LoVo (cell line): ENCODE measurements at places on chromosomes 7 and 10.

DNA sequence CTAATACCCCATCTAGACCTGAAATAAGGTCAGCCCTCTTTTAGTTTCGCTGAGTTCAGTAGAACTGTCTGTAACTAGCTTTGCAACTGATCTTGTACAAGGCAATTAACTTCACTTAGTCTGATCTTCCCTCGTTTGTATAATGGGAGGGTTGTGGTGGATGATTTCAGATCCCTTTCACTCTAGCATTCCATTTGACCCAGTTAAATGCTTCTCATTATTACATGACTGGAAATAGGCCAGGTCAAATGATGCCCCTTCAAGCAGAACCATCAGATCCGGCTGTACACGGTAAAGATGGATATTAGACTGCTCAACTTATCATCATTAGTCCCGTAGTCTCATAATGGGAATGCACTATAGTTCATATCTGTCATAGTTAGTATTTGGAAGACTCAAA is 1009.0 kb downstream of the LRMDA start:
- DNase-seq, result no peak

DNA sequence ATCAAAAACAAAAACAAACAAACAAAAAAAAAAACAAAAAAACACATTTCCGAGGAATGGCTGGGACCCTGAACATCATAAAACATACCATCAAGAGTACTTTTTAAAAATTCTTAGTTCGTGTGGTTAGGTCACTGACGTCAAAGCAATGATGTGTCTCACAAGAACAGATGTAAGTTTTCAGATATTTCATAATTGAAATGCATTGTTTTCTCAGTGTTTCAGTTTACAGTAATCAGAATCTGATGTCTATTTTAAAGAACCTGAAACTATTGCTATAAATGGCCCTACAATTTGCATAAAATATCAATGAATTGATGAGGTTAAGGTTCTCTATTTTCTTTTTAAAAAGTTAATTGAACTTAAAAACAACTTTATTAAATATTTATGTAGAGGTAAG is 103.7 kb upstream of the HGF start:
- no peak for DNase-seq

GRCh38 chr10:116255886-116256751 is 16.9 kb downstream of the GFRA1 start:
- no peak for DNase-seq

DNA sequence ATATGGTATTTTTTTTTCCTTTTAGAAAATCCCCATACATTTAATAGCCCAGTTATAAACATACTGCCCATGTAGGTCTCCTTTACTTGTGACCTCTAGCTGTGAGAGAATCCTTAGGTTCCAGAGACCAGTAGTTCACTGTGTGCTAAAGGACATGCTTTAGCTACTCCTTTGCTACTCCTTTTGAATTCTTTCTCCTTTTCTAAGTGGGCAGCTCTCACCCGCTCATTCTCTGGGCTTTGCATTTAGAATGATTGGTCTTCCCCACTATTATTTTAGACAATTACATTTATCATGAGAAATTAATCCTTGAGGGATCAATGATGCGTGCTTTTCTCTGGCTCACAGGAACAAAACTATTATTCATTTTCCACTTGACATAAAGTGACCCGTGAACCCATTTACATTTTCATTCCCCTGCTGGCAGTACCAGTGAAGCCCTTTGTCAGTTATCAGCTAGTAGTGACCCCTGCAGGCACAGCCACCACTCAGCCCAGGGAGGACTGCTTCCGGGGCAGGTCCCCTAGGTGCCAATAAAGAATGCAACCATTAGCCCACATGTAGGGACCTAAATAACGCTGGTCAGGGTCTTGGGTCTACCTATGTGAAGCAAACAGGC is 844.3 kb downstream of the CNTNAP2 start:
- no peak for DNase-seq

GRCh38 chr10:22674573-22674930 is 39.8 kb downstream of the PIP4K2A start:
- no peak for DNase-seq

DNA sequence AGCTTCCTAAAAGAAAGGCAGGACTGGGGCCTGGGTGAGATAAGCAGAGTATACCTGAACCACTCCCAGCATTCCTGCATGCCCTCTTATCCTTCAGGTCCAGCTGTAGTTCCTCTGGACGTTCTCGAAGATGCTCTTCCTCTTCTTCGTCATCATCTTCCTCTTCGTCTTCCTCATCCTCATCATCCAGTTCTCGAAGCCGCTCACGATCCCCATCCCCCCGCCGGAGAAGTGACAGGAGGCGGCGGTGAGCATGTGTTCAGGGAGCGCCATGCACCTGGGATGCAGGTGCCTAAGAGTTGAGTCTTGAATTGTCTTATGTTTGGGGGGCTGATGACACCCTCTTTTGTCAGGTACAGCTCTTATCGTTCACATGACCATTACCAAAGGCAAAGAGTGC is 3.9 kb upstream of the NOLC1 start:
- no peak for DNase-seq

DNA sequence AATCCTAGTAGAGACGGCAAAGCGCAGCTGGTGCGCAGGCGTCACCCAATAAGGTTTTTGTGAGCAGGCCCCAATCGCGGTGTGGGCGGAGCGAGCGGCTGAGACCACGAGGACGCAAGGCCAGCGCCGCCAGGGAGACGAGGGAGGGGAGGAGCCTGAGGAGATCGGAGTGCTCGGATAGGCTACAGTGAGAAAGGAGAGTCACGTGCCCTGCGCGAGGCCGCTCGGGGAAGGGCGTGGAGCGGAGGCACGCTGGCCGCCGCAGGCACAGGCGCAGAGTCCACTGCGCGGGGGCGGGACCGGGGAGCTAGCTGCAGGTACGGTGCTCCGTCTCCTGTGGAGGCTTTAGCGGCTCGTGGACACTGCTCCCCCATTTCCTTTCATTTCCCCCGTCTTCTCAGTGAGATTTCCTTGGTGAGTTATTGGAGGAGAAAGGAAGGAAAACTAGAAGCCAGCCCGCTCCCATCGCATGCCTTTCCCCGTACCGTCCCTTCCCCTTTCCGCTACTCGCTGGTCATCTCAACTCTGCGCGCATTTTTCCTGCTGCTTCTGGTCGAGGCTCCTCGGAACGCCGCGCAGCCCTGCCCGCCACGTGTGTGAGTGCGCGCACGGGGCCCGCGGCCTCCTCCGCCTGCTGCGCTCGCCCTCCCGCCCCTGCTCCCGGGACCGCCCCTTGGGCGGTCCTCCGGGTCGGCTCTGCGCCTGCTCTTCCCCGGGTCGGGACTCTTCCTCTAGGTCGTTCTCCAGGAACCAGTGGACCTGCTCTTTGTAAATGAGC is at the start of gene THNSL1:
Gene THNSL1 (plus strand): TSS at position 237 of the 778 bp plus-strand sequence. CDS start 6,612 bp downstream, outside the sequence.
- peak; percentile 98 for DNase-seq

GRCh38 chr10:70461397-70462348 is 16.9 kb upstream of the PALD1 start:
- DNase-seq, result peak; percentile 61

DNA sequence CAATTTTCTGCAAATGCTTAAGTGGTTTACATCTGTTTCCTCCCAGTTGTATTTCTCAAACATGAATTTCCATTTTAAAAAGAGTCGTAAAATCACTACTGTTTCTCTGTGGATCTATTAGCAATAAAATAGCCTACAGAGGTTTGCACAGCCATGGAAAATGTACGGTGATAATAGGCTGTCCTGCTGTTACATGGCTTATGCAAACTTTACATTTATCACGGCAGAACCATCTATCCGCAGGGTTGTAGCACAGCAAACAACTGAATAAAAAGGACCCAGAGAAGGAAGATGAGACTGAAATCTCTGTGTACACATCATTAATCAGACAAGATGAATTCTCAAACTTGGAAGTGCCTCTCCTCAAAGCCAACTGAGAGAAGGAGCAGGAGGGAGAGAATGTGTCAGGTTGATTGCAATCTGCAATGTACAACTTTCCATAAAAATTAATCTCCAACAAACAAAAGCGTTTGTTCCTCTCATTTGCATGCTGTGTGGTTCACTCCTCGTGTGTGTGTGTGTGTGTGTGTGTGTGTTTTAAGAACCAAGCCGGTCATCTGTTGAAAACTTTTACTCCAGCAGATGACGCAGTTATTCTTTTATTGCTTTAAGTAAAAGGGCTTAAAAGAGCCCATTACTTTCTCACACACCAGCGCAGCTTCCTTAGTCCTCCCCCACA is 279.3 kb downstream of the SKAP2 start:
- DNase-seq, result no peak

- no peak for DNase-seq
These were observed 221.6 kb downstream of the DGKI start for GRCh38 chr7:137625197-137625596.

- no peak for DNase-seq
These were observed 407.4 kb downstream of the GRM8 start for GRCh38 chr7:126845331-126845730.

DNA sequence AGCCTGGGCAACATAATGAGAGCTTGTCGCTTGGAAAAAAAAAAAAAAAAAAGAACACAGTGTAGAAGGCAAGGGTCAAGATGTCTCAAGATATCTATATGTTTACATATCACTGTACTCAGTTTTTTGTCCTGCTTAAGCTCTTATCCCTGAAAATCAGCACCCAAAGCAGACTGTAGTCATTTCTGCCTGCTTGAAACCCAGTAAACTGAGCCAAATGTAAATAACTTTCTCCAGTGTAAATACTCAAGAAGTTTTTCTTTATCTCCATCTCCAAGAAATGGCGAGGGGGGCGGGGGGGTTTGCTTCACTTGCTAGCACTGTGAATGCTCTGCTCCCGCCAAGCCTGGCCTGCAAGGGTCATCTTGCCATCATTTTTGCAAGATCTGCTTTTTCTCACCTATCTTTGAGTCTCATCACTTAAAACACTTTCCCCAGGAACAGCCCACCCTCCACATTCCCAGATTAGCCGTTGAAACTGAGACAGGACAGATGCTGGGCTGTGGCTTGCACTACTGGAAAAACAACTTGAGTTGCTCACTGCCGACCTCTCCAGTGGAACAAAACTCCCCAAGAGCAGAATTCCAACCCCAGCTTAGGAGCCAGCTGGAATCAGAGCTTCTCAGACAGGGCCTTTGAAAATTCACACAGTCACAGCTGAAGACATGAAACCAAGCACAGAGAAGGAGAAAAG is 54.6 kb downstream of the AFAP1L2 start:
- no peak for DNase-seq

- DNase-seq, result no peak
These were observed 72.9 kb downstream of the NPY start for GRCh38 chr7:24356718-24357386.

DNA sequence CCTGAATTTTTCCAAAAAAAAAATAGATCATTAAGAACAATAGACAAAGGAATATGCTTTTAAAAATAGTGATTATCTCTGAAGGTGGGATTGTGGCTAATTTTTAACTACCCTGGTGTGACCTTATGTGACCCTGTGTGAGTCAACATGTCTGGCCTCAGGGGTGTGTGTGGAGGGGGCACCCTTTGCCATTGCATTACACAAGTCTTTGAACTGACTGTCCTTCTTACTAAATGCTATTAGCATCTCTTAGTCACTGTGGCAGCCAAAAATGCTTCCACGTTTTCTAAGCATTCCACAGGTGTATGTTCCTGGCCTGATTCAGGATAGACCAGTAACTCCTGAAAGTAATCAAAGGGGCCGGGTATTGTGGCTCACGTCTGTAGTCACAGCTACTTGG is 175.4 kb downstream of the MGMT start:
- peak; percentile 26 for DNase-seq

DNA sequence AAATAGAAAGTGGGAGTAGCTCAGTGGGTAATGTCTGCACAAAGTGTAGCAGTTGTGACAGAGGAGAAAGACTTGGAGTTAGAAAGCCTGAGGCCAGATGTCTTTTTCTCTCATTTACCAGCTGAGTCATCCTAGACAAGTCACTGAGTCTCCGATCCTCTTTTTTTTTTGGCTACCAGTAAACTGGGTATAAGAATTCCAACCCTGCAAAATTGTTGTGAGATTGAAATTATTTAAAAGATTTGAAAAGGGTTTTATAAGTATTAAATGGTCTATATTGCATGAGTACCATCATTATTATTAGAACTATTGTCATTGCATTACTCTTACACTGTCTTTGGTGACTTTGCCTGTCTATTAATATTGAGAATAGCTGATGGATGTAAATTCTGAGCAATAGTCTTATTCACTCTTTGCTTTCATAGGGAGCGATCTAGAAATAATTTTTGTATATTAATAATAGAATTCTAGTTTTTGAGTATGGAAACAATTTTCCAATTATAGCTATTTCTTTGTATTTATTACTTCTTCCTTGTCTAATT is 74.0 kb downstream of the ARID5B start:
- DNase-seq, result no peak

GRCh38 chr10:18625886-18626285 is 25.5 kb downstream of the NSUN6 start:
- DNase-seq, result no peak

DNA sequence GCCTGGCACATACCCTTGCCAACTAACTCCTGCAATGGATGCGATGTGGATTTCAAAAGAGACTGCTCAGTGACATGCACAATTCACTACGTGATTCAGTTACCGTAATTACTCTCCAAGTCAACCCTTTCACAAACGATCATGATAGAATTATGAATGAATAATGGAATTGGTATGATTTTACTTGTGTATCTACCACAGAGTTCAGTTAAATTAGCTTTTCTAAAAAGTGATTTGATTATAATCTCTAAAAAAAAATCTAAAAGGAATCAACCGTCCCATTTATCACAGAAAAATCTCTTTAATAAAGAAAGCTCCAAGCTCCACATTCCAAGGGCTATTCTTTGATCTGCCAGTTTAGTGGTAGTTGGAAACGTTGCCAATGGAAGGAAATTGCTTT is 30.4 kb upstream of the RSU1 start:
- DNase-seq, result no peak

DNA sequence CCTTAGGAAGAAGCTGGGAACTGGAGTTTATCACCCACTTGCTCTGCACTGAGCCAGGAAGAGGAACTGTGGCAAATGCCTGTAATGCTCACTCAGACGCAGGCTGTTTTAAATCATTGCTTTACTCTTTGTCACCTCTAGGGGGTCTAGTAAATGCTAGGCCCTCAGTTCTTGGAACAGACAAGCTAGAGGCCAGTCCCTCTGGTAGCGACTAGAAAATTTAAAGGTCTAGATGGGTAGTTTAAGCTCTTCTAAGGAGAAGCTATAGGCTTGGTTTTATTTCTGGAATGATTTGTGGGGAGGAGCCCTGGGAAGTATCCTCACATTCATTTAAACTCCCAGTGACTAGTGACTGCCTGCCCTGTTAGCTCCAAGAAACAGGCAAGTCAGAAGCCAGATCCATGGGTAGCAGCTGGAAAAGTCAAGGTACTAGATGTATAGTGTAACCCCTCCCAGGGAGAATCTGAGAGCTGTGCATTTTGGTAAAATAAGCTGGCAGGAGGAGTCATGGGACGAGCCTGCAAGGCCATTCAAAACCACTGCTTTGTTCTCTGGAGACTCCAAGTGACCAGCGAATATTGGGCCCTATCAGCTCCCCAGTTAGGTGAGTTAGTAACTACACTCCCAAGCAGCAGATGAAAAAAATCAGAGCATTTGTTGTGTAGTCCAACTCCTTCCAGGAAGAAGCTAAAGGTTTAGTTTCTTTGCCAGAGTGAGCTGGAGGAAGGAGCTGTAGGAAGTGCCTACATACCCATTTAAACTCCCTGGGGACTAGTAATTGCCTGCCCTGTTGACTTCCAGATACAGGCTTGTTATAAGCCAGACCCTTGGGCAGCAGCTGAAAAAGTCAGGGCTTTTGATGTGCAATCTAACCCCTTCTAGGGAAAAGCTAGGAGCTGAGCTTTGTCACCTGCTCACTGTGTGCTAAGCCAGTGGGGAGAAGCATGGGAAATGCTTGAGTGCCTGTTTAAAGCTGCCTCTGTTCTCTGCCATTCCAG is 68.9 kb downstream of the DYNC1I1 start:
- DNase-seq, result peak; percentile 39
